H1 (cell line): ENCODE measurements at places on chromosomes 5 and 9. TPM values are rescaled to one million over a fixed set of nuclear protein-coding genes. Genes with fewer than 3 reads are reported as not detected.
A peak's percentile ranks its signal among the peaks of the same experiment; 100 is the strongest.

Gene TMEM267
- 6.2 TPM in 2 replicates for total RNA-seq

Gene POU5F2
- total RNA-seq: 0.06 TPM in 2 replicates

Gene DND1
- 0.41 and 0.84 TPM in 2 replicates for total RNA-seq

Gene NR5A1
- total RNA-seq: 0.42 and 0.58 TPM in 2 replicates

DNA sequence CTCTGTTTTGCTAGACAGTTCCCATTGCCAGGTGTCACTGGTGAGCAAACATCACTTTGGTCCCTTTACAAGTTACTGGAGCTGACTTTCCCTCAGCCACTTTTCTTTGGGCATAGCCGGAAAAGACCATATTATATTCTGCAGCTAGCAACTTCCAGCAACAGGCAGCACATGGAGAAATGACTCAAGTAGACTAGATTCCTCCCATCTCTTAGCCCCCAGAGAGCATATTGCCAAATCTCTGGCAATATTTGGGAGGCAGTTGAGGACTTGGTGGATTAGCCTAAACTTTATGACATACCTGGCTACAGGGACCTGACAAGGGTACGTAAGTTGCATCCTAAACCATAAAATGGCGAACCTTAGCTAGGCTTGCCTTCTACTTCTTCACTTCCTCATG, 204.7 kb upstream of the MPDZ start:
- no peaks in the 10 kb centered on the region for H3K4me1 ChIP-seq
- H3K36me3 ChIP-seq: no peaks in the 10 kb centered on the region
- H3K27me3 ChIP-seq: no peaks in the 10 kb centered on the region
- H3K4me3 ChIP-seq: no peak overlapping the region
- no peak for DNase-seq

DNA sequence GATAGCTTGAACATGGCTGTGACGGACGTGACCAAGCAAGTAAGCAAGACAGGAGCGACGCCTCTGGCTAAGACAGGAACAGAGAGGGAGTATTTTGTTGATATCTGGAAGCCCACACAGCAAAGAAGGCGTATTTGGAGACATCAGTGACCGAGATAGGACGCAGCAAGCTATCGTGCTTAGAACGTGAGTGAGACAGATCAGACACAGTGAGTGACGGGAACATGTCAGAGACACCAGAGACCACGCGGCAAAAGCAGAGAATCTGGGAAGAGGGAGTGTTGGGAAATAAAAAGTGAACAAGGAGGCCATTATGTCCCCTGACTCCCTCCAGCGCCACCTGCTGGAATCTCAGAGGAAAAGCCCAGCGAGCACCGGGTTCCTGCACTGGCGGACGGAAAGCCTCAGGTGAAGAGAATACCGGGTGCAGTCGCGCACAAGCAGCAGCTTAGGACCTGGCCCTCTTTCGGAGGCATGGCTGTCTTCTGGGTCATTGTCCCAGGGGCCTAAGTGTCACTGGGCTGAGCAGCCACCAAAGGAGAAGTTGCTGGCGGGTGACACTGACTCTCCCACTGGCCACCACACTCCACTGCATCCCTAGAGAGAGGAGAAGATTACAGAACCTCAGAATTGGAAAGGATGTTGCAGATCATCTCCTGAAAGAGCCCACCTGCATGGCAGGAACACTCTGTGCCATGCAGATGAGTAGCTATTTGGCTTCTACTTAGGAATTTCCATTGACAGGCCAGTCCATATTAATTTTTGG, 99.1 kb downstream of the FBXO38 start:
- no peak overlapping the region for H3K4me3 ChIP-seq
- H3K4me1 ChIP-seq: no peaks in the 10 kb centered on the region
- DNase-seq: peak; percentile 49
- no peaks in the 10 kb centered on the region for H3K36me3 ChIP-seq

DNA sequence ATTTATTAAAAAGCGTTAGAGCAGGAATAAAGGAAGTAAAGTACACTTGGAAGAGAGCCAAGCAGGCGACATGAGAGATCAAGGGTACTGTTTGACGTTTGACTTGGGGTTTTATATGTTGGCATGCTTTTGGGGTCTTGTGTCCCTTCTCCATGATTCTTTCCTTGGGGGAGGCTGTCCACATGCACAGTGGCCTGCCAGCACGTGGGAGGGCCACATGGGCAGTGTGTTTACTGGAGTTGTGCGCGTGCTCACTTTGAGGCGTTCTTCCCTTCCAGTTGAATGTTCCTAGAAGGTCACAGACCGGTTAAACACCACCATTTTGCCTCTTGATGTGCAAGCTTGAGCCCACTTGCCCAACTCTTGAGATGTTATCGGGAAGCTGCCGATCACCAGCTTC, 49.5 kb upstream of the ICE1 start:
- no peak overlapping the region for H3K27ac ChIP-seq
- DNase-seq: no peak
- no peak overlapping the region for H3K4me3 ChIP-seq
- H3K4me1 ChIP-seq: peaks cover 3% of the 10 kb centered on the region
- no peaks in the 10 kb centered on the region for H3K27me3 ChIP-seq

GRCh38 chr5:114308508-114308907, 53.4 kb upstream of the KCNN2 start:
- peak overlapping the region; percentile 10; the same call in 1 of the 2 replicates for H3K4me3 ChIP-seq
- H3K36me3 ChIP-seq: no peaks in the 10 kb centered on the region
- no peaks in the 10 kb centered on the region for H3K27me3 ChIP-seq
- H3K4me1 ChIP-seq: peaks cover 8% of the 10 kb centered on the region

DNA sequence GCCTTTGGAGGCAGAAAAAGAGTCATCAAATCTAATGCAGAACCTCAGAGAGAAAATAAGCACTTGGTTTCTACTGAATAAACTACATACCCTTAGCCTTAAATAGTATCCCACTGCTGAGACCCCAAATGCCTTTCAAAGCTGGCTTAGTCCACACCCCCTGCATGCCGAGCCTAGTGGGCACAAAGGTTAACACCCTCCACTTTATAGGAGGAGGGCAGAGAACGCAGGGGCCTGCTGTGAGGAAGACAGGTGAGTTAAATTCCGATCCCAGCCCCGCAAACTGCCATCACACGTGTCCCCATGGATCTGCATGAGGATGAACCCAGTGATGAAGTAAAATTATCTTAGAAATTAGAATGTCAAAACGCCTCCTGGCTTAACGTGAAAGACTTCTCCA, 19.5 kb upstream of the HSD17B3 start:
- no peaks in the 10 kb centered on the region for H3K36me3 ChIP-seq
- no peaks in the 10 kb centered on the region for H3K27me3 ChIP-seq
- no peak overlapping the region for H3K27ac ChIP-seq
- no peak overlapping the region for H3K4me3 ChIP-seq

- no peaks in the 10 kb centered on the region for H3K27me3 ChIP-seq
- H3K27ac ChIP-seq: no peak overlapping the region
- DNase-seq: no peak
- no peaks in the 10 kb centered on the region for H3K4me1 ChIP-seq
- H3K36me3 ChIP-seq: no peaks in the 10 kb centered on the region
Measured at GRCh38 chr9:34059281-34059680, 10.6 kb upstream of the UBAP2 start.

DNA sequence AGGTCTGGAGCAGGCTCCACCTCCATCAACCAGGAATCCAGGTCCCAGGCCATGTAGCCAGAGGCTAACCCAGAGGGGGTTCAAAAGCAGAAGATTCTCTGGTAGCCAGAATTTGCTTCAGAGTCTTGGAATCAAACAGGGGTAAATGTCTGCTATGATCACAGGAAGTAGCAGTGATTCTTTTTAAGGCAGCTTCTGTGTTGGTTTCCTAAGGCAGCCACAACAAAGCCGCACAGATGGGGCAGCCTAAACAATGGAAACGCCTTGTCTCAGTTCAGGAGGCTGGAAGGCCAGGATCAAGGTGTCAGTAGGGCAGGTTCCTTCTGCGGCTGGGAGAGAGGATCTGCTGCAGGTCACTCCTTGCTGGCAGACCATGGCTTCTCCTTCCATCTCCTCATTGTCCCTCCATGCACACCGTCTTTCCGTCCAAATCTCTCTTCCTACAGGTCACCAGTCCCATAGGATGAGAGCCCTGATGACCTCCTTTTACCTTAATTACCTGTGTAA, 167.3 kb downstream of the ROR2 start:
- H3K4me3 ChIP-seq: no peak overlapping the region
- no peak overlapping the region for H3K27ac ChIP-seq
- H3K36me3 ChIP-seq: no peaks in the 10 kb centered on the region
- no peaks in the 10 kb centered on the region for H3K27me3 ChIP-seq

GRCh38 chr5:40333459-40334241, 346.1 kb upstream of the PTGER4 start:
- no peak for DNase-seq
- H3K4me3 ChIP-seq: no peak overlapping the region
- H3K27ac ChIP-seq: no peak overlapping the region
- no peaks in the 10 kb centered on the region for H3K27me3 ChIP-seq
- no peaks in the 10 kb centered on the region for H3K36me3 ChIP-seq
- H3K4me1 ChIP-seq: no peaks in the 10 kb centered on the region

GRCh38 chr9:122777052-122777451, 11.7 kb upstream of the OR5C1 start:
- no peak for DNase-seq
- H3K27ac ChIP-seq: no peak overlapping the region
- H3K27me3 ChIP-seq: no peaks in the 10 kb centered on the region

DNA sequence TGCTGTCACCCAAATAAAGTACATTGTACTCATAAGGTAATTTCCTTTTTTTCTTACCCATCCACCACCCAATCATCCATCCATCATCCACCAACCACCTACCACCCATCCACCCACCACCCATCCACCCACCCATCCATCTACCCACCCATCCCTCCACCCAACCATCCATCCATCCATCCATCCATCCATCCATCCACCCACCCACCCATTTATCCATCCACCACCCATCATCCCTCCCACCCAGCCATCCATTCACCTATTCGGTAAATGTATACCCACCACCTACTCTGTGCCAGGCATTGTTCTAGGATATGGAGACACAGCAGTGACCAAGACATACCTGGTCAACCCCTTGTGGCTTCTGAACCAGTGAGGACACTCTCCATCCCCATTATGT, 25.1 kb downstream of the MGAT1 start:
- no peak overlapping the region for H3K4me3 ChIP-seq
- H3K27ac ChIP-seq: no peak overlapping the region
- H3K4me1 ChIP-seq: no peaks in the 10 kb centered on the region
- no peak for DNase-seq
- no peaks in the 10 kb centered on the region for H3K36me3 ChIP-seq

DNA sequence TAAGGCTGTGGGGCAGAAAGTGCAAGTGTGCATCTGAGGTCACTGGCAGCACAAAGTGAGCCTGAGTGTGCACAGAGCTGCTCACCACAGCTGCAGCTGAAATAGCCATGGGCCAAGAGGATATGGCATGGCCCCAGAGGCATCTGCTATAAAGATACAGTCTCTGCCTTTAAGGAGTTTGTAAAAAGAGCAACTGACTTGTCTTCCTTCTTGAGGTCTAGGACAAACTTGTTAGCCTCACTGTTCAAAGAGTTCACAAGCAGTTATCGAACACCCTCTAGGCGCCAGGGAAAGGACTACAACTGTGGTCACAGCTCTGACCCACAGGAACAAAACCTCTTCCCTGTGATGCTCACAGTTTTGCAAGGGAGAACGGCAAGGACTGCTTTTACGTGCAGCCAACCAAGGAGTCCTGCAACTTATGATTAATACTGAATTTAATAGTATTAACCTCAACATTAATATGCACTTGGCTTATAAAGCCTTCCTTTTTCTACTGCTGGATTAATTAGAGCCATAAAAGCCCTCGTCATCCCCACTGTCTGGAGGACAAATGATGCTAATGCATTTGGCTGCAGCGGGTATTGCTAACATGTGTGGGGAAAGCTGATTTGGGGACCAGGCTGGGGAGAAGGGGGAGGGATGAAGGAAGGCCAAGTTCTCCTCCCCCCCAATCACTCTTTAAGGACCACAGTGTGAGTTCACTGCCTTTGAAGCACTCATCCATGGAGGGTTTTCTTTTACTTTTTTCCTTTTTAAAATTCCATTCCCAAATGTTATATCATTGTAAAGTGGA, 189.8 kb upstream of the TRIM32 start:
- no peak for DNase-seq
- H3K27ac ChIP-seq: no peak overlapping the region
- no peaks in the 10 kb centered on the region for H3K36me3 ChIP-seq
- no peaks in the 10 kb centered on the region for H3K4me1 ChIP-seq
- H3K4me3 ChIP-seq: no peak overlapping the region
- H3K27me3 ChIP-seq: no peaks in the 10 kb centered on the region

DNA sequence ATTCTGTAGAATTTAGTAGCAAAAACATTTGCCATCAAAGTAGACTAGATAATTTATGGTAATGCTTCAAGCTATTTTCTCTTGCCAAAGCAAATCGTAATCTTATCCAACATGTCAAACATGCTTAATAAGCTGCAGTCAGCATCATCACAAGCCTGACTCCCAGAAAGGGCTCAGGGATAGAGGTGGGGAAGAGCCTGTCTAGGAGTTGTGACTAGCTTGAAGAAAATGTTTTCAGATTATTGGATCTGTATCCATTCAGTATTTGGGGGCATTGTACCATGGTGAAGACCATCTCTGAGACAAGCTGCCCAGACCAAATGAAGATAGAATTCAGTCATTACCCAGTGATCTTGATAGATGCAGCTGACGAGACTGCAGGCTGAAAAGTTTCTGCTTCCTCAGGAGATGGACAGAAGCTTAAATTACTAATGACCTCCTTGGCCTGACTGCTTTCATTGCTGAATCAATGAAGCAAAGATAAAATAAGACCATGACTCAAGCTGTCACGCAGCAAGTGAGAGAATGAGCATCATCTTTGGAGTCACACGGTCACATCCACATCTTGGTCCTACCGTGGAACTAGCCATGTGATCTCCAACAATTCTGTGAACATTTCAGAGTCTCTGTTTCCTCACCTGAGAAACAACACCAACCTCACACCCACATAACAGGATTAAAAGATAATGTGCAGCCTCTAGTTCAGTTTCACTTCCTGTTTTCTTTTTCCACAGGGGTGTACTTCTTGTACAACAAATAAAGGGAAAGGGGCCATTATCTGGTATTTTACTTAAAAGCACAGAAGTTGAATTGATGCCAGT, 9.4 kb downstream of the ERAP2 start:
- H3K36me3 ChIP-seq: no peaks in the 10 kb centered on the region
- H3K4me3 ChIP-seq: no peak overlapping the region
- H3K4me1 ChIP-seq: no peaks in the 10 kb centered on the region
- H3K27me3 ChIP-seq: no peaks in the 10 kb centered on the region

DNA sequence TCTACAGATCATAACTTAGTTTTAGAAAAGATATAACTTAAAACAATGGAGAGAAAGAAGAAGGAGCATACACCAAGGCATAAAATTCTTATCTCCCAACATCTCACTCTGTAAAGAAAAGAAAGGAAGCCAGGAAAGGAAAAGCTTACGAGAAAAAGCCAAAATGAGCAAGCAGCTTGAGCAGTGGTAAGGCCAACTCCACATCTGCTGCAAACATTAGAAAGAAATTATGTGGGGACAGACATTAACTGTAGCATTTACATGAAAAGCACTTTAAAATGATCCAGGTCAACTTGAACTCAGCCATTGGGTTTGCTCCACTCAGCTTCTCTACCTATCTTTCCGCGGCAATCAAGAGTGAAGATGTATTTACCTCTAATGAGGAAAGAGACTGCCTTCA, 176.9 kb downstream of the BNC2 start:
- H3K4me1 ChIP-seq: peaks cover 14% of the 10 kb centered on the region; the same call in 1 of the 2 replicates
- H3K4me3 ChIP-seq: no peak overlapping the region
- no peaks in the 10 kb centered on the region for H3K27me3 ChIP-seq
- H3K27ac ChIP-seq: no peak overlapping the region
- H3K36me3 ChIP-seq: no peaks in the 10 kb centered on the region
- DNase-seq: no peak

GRCh38 chr9:122252796-122253195, 11.8 kb downstream of the RBM18 start:
- peaks cover 3% of the 10 kb centered on the region for H3K36me3 ChIP-seq
- no peak overlapping the region for H3K4me3 ChIP-seq
- H3K27me3 ChIP-seq: no peaks in the 10 kb centered on the region
